Suprapubic skin (tissue), 4 donors: ENCODE measurements at places on chromosomes 6 and 20. TPM values are rescaled to one million over a fixed set of nuclear protein-coding genes. Genes with fewer than 3 reads are reported as not detected.

Gene CAGE1
- total RNA-seq, result not detected

- DNase-seq, result no peak
Measured at GRCh38 chr6:31559958-31560696, 12.0 kb upstream of the LTA start.

DNA sequence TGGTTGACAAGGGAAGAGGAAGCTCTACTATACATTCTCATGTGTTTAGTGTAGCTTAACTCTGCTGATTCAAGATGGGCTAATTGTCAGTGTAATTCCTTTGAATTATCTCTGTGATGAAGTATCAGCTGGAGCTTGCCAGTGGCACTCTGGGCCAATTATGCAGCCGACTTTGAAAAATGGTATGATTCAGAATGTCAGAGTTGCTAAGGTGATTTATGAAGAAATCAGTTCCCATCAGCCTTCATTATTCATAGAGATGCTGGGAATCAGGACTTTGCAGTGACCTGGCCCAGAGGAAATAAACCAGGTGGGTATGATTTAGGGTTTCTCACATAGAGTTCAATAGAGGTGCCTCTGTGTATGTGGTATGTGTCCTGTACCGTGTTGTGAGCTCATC is 33.4 kb downstream of the KCNS1 start:
- DNase-seq, result no peak

GRCh38 chr6:20352346-20352745 is 49.3 kb upstream of the E2F3 start:
- DNase-seq, result no peak
